ENCODE measurements at places on chromosomes 2 and 18.

DNA sequence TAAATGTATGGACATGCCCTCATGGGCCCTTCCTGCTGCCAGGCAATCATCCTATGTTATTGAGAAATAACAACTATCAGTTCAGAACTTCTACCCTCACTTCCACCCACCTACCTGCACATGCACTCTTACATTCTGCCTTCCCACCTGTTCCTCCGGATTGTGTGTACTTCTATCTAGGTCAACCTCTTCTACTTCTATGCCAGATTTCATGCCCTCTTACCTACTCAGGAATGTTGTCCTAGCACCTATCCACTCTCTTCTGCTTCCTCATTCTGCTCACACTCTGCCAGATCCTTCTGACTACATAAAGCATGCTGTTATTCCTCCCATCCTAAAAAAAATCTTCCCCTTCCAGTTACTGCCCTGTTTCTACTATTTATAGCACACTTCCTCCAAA is 333.5 kb downstream of the IRS1 start:
- DNase-seq: no peak

GRCh38 chr2:144310889-144311608 is 208.9 kb downstream of the ZEB2 start:
- DNase-seq: no peak

GRCh38 chr2:152420363-152420762 is 85.4 kb downstream of the FMNL2 start:
- DNase-seq: no peak

DNA sequence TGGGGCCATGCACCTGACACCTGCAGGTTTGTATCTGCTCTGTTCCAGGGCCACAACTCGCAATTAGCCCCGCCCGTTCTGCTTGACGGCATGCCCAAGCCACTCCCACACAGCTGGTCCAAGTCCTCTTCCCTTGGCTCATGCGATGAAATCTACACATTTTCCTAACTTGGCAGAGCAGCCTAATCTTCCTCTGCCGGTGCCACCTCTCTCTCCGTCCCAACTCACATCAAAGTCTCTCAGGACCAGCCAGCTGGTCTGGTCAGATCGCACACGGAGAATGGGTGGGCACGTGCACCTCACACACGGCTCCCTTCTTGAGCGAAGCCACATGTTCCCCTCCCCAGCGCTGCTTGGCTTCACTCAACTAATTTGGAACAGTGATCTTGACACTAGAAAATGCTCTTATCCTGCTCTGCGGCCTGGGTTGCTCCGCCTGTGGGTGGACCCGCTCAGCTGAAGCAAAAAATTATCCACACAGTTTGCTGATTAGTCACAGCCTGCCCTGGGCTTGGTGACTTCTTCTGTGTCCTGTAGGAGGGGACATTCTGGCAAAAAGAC is 176.7 kb downstream of the NRP2 start:
- DNase-seq: no peak

DNA sequence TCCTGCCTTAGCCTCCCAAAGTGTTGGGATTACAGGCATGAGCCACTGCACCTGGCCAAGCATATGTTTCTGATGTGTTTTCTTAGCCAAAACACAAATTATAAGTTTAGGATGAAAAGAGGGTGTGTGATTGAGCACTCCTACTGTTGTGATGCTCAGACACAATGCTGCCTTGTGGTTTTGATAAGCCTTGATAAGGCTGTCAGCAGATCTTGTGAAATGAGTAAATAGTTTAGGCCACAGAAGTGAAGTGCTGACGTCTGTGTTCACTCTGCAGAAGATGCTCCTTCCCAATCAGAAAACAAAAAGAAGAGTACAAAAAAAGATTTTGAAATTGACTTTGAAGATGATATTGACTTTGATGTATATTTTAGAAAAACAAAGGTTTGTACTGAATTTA is 24.3 kb downstream of the NCAPH start:
- no peak for DNase-seq

- no peak for DNase-seq
These were observed 15.2 kb downstream of the GPC1 start for GRCh38 chr2:240450532-240451107.

GRCh38 chr2:195489101-195489500 is 167.9 kb upstream of the SLC39A10 start:
- no peak for DNase-seq

- DNase-seq: no peak
These were observed 117.2 kb upstream of the CDH20 start for GRCh38 chr18:61216051-61216450.

GRCh38 chr18:67677489-67677888 is 161.0 kb upstream of the DSEL start:
- no peak for DNase-seq

DNA sequence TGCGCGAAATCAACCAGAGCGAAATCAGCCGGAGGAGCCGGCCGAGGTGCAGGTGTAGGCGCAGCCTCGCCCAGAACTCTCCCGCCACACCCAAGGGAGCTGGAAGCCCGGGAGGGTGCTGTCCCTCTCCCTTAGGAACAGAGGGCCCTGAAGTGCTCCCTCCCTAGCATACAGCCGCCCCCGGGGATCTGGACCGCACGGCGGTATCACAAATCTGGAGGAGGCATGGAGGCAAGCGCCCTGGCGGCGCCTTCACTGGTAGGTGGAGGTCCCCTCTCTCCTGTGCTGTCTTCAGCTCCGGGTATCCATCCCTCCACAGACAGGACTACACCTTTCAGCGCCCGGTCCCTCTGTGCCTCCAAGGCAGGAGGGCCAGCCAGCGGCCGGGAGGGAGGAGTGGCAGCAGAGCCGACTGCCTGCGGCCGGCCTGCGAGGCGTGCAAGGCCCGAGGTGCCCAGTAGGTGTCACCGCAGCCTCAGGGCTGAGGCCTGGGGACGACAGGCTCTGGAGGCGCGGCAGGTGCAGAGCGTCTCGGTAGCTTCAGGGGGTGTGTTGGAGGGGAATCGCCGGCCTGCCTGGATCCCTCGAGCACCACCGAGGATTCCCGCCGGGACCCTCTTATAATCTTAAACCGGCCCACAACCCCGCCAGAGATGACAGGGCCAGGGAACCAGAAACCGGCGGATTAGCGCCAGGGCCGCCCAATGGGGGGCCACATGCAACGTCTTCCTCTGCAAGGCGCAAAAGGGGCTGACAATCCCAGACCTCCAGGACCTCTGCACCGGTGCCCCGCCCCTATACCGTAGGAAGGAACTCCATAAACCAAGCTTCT is 2.8 kb downstream of the IHH start:
- DNase-seq: peak; percentile 64

DNA sequence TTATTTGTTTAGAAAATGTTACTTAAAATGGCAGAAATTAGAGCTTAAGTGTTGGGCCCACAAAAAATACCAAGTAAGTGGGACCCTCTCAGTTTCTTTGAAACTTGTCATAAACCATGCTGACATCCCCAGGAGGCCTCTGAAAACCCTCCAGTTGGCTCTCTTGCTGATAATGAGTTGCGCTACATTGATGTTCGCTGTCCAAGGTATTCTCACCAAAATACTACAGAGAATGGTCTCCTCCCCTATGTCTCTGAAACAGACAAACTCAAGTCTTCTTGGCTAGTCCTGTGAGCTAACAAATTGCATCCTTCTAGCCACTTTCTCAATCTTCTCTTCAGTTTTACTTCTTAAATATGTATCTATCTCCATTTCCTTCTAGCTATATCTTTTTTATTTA is 669.4 kb downstream of the IRS1 start:
- no peak for DNase-seq

DNA sequence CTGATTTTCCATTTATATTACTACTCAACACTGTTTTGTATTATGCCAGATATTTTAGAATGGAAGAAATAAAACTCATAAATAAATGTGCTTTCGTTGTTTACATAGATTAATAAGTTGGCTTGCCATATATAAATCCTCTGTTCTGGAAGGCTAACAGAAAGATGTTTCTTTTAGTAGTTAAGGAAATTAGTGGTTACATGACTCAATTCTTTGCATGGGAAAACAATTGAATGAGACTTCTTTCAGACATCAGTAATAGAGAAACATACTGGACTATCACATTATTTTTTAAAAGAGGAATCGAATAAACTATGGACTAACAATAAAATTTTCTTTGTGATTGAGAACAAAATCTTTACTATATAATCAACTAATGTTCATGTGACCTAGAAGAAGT is 336.5 kb downstream of the KCNS3 start:
- no peak for DNase-seq

DNA sequence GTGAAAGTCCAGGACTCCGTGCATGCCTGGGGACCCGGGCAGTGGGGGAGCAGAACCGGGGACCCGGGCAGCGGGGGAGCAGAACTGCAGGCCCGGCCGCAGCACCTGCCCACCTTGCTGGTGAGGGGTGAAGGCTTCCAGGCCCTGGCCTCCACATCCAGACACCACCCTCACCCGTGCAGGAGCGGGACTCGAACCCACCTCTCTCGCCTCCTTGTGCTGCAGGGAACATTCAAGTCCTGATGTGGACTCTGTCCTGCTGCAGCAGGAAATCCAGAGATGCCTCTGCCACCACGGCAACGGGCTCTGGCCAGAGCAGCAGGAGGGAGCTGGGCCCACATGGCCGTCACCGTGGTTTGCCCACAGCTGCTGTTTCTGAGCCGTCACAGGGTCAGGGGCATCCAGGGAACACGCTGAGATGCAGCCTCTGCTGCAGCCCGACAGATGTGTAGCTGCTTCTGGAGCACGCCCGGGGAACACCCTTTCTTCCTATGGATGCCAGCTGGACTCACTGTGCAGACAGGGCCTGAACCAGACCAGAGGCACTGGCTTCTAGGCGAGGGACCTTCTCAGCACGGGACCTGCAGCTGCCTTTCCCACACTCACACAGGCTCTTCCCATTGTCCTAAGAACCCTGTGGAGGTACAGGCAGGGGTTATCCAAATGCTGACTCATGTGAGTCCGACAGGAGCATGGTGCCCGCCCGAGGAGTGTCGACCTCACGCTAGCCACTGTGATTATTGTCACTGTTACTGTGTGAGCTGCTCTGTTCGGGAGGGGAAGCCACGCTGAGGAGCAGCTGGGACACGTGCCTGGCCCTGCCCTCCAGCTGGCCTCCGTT is 89.2 kb upstream of the CTDP1 start:
- DNase-seq: no peak

DNA sequence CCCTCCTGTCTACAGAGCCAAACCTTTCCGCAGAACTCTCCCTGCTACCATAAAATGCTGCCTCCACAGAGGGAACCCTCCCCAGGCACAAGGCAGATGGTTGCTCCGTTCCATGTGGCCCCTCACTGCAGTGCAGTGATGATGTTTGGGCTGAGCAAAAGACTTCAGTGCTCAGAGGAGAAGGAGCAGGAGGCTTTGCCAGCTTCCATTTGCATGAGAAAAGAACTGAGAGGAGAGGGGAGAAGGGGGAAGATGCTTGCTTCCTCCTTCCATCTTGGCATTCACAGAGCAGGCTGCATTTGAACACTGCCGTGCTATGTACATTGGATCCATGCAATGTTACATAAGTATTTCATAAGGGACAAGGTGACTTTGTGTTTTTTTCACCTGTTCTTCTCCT is 46.6 kb upstream of the TMEM200C start:
- no peak for DNase-seq

- DNase-seq: no peak
These were observed 228.0 kb downstream of the EIPR1 start for GRCh38 chr2:3149441-3150217.

DNA sequence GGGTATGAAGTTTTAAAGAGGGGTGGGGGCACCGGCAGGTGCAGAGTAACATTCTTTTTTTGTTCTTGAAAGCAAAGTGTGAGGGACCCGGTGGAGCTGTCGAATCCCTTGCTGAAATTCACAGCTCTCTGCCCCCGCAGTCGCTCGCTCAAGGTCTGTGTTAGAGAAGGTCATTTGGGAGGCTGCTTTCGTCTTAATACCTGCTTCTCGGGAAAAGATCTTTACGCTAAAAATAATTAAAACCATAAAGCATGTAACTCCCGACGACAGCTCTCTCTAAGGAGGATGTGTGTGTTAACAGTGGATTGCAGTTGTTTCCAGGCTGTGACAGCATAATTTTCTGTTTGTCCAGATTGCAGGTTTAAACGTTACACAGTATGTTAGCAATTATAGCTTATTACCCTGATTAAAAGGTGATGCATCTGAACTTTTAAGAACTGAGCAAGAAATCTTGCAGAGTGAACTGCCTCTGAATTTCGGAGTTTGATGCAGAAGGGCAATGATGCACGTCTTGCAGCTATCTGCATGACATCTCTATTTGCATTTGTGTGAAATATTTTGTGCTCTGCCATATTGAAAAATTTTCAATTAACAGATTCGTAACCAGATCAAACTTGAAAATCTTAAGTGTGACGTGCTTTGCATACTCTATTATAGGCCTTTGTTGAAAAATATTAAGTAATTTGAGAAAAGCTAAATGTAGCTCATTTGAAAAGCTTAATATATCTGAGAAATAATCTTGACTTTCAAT is 954 bp downstream of the RAPGEF4 start:
- DNase-seq: no peak

GRCh38 chr2:140529706-140530105 is 1601.1 kb downstream of the LRP1B start:
- DNase-seq: no peak

DNA sequence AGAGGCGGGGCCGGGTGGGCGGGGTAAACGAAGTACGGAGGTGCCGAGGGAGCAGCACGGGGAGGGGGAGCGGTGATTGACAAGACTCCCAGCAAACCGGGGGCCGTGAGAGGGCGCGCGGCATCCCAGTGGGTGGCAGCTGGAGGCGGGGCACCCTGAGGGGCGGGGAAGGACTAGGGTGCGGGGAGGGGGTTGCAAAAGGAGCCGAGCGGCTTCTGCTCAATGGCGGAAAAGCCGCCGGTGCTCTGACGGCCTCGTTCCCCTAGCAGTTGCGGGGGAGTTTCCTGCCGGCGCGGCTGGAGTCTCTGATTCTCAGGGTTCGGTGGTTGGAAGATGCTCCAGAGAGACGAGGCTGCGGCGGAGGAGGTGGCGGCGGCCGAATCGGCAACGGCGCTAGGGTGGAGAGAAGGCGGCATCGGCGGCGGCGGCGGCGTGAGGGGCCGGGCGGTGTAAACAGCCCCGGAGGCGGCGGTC is at the start of gene PPM1B:
TSS of gene PPM1B (plus strand) at position 195 of the 474 bp plus-strand sequence. CDS start 32,325 bp downstream, outside the sequence.
- DNase-seq: peak; percentile 100

DNA sequence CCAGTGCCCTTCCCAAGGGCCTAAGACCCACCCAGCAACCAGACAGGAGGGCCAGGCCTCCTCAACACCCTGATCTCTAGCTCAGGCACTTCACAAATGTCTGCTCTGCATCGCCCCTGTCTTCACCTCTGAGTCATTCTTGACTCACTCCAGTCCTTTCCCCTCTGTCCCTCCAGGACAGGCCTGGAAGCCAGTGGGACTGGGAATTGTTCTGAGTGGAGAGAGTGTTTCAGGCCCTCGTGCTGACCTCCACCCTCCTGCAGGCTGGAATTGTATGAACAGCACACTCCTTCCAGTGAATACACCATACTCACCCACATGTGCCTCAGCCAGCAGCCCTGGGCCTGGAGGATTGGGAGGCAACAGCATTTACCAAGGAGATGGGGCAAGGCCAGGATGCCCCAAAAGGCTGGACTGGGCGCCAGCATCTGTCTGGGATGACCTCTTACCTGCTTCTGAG is 304.2 kb downstream of the CYP26B1 start:
- DNase-seq: no peak

GRCh38 chr2:39385172-39385571 is 51.9 kb downstream of the MAP4K3 start:
- DNase-seq: no peak

Data from activated effector memory CD4-positive, alpha-beta T cell treated with Interleukin-2 at 50 U/mL for 16 hours (primary cell).